Stimulated activated CD8-positive, alpha-beta memory T cell treated with anti-CD3 and anti-CD28 coated beads, Interleukin-4, amount 100 ng/mL, for 1 hour (primary cell): ENCODE measurements at places on chromosomes 7 and 10.

- no peak for DNase-seq
Measured at GRCh38 chr7:106049139-106049752, 62.9 kb downstream of the SYPL1 start.

DNA sequence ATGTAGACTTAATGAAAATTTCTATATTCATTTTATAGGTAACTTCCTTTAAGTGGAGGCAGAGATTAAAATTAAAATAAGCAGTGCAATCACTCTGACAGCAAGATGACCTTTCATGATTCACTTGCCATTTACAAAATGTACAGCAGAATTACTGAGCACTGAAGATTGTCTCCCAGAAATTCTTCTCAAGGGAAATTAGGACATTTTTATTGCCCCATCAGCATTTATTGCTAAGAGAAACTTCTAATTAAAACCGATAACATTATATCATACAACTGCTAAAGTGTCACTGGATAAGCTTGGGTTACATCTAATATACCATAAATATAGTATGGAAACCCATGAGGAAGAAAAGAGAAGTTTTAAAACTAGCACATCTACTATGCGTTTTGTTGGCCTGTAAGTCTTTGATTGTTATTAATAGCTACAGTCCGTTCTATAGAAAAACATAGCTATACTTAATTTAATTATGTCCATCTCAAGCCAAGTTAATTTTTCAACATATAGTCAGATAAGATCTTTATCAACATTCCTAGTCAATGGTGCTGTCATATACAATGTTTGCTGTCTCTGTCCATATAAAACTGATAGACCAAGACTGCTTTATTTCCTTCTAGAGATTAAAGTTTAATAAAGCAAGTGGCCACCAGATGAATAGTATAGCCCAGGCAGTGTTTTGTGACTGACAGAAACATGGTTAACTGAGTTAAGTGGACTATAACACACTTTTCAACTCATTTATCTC lies 217.1 kb upstream of the HGF start:
- no peak for DNase-seq

DNA sequence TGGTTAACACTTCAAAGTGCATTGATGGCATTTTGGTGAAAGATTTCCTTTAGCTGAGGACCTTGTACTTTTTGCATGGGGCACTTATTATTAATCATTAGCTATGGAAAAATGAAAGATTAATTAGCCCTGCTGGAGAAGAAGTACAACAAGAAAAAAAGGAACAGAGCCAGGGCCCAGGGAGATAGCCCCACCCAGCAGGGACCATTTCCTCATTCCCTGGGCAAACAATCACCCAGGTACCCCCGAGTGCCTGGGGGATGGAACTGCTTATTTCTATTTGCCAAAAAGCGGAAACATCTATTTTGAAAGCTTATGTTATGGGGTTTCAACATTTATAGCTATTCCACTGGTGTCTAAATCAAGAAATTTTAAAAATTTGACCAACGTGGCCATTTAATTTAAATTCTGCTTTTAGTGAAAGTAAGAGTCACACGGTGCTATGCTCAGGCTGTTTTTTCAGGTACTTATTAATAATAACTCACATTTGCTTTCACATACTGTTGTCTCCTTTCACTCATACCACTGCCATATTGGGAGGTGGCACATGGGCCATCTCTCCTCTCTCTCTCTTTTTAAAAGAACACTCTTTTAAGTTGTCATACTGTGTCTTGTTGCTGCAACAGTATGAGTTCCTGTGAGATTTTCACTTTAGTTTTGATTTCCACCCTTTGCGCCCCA lies 143.6 kb upstream of the KIF5B start:
- no peak for DNase-seq

- no peak for DNase-seq
Measured at GRCh38 chr10:116913695-116914094, 64.4 kb downstream of the ENO4 start.

- no peak for DNase-seq
Measured at GRCh38 chr7:108425714-108426275, 30.4 kb downstream of the NRCAM start.

DNA sequence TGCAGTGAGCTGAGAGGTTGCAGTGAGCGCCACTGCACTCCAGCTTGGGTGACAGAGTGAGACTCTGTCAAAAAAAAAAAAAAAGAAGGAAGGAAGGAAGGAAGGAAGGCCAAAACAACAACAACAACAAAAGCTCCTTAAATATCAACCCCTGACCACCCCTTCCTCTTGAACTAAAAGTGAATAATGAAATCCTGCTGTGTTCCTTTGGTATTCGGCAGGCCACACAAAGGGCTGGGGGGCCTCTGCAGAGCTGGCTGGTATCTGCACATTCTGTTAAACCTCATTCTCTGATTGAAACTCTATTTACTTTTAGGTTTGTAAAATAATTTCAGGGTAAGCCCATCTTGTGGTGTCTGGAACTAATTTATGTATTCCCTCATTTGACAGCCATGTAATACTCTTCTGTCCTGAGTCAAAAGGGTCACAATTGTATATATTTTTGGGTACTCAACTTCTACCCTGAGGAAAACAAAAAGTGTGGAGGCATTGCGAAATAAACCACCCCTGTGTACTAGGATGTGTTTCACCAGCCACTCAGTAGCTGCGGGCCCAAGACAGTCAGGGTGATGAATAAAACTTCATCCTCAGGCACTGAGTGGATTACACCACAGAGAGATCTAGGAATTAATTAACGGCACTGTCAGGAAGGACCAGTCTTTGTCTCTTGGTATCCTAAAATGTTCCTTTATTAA lies 446.4 kb upstream of the PFKP start:
- DNase-seq: no peak

GRCh38 chr10:103661198-103661950 lies 167.9 kb downstream of the NEURL1 start:
- DNase-seq: no peak

DNA sequence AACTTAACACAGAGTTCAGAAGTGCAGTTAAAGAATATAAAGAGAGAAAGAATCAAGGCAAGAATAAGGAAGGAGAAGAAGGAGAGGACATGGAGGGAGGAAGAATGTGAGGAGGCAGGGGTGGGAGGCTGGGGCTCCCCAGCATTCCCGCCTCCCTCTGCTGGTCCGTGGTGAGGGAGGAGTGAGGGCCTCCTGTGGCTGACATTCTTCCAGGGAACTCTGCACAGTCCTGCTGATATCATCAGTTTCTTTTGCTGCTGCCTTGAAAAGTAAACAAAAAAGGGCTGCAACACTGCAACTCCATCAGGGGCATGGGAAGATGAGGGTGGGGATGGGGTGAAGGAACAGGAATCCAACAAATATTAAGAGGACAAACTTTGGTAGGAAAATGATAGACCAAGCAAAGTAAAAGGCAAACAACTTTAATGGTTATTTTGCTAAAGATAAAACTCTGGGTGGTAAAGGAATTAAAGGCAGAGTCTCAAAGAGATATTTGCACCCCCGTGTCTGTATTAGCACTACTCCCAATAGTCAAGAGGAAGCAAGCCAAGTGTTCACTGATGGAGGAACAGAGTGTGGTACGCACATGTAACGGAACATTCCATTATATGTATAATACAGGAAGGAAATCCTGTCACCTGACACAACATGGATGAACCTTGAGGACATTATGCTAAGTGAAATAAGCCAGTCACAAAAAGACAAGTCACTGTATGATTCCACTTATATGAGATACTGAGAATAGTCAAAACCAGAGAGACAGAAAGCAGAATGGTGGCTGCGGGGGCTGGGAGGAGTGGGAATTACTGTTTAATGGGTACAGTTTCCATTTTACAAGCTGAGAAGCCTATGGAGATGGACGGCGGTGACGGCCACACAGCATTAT lies 8.0 kb upstream of the SPOCK2 start:
- DNase-seq: no peak

DNA sequence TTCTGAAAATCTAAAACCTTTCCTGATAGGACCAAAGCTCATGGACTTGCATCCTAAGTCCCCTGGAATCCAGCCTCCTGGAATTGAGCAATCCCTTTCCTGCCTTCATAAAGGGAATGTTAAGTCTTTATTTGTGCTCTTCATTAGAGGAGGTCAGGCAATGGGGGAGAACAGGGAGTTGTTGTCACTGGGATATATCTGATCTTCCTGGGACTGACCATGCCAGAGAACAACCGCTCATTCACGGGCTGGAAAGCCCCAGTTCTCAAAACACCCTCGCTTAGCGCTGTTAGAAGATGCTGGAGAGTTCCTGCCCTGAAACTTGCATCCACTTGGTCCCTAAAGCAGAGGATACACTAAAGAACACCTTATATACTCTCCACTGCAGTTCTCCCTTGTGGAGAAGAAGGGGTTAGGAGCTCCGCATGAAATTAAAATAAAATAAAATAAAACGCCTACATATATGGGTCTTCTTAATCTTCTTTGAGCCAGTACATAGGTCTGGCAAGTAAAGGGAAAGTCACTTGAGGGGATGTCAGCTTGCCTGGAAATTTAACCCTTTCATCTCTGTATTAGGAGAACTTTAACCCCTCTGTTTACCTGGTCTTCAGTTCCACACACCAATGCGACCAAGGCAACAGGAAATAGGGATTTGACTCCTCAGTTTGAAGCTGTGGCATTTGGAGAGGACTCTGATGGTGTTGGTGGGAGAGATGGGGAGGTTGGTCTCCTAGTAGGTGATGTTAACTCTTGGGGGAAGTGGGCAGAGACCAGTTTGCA lies 1.2 kb downstream of the SORCS1 start:
- no peak for DNase-seq

- no peak for DNase-seq
Measured at GRCh38 chr7:112266595-112267270, 60.2 kb downstream of the ZNF277 start.

GRCh38 chr7:66281678-66282590 lies 76.8 kb downstream of the TPST1 start:
- DNase-seq: no peak

GRCh38 chr7:158804335-158804734 lies 25.0 kb downstream of the ESYT2 start:
- no peak for DNase-seq

DNA sequence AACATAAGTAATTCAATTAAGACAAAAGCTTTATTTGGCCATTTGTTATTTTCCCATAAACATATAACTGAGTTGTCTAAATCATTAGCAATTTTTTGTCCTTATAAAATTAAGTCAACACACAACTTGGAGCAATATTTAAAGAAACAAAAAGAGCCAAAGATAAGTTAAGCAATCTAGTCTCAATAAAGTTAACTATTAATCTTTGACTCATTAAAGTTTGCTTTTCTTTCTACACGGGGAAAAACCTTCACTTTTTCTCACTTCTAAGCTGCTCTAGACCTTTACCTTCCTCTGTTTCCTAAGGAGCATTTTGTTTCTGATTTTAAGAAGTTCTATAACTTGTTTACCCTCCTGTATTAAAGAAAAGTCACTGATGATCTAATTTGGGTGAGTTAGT lies 867.1 kb upstream of the PHF14 start:
- DNase-seq: no peak

DNA sequence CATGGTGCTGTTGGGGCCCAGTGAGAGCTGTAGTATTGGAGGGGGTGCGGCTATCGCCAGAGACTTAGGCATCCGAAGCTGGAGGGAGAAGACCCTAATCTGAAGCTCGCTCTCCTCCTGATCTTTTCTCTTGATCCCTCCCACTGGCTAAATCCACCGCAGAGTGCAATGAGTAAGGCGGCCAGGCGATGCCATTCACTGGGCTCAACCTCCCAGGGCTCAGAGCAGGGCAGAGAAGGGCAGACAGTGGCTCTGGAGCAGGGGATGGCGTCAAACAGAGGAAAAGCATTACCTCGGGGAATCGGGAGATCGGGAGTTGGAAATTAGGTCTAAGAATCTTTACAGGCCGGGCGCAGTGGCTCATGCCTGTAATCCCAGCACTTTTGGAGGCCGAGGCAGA lies 18.8 kb upstream of the IFT22 start:
- DNase-seq: no peak

- DNase-seq: no peak
Measured at GRCh38 chr7:138025215-138026186, 23.6 kb upstream of the CREB3L2 start.

- no peak for DNase-seq
Measured at GRCh38 chr7:146606628-146607027, 490.0 kb downstream of the CNTNAP2 start.

GRCh38 chr10:51010977-51011376 lies 63.3 kb upstream of the PRKG1 start:
- no peak for DNase-seq

DNA sequence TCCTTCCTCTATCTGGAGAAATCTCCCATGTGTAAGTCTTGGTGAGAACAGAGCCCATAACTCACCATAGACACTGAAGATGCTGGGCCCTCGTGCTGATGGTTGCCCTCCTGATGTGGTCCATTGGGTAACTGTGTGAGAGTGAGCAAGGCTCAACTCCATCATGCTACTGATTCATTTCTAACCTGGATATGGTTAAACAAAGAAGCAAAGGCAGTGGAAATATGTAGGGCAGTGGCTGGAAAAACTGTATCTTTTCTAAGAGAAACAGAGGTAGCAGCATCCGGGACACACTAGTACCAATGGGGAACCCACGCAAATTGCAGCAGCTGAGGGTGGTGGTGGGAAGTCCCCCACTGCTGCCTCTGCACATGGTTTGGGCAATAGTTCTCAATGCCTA lies 221.7 kb downstream of the KLF6 start:
- DNase-seq: no peak

GRCh38 chr10:112721080-112721698 lies 228.9 kb upstream of the TCF7L2 start:
- DNase-seq: no peak

GRCh38 chr7:41967156-41967555 lies 264.3 kb upstream of the INHBA start:
- DNase-seq: no peak

DNA sequence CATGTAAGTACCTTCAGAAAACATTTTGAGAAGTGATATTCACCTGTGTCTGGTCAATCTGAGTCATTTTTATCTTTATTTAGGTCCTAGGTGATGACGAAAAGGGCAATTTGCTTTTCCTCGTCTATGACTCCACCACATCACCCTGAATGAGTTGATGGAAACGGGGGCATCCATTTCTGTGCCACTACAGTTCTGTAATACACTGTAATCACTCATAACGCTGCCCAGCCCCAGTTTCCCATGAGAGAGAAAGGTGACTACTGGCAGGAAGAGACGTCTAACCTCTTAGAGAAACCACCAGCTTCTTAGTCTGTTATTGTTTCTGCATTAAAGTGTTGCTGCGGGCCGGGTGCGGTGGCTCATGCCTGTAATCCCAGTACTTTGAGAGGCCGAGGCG lies 205.3 kb upstream of the MKLN1 start:
- no peak for DNase-seq

DNA sequence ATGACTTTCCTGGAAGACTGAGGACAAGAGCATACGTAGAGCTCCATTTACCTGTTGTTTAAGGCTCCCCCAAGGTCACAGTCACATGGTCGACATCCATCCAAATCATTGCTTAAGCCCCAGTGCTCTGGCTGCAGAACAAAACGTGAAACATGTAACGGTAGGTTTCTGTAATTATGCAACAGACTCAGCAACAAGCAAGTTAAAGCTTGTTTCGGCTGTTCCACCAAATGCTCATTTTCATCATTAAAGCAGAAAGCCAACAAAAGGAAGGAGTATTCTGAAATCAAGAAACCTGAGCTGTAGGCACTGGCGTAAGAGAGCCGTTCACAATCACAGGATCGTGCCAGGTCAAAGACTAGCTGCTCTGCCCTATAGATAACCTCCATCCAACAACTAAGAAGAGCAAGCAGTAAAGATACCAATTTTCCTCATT lies 30.0 kb downstream of the LAMB1 start:
- no peak for DNase-seq
